ENCODE measurements at places on chromosomes 4 and X.

DNA sequence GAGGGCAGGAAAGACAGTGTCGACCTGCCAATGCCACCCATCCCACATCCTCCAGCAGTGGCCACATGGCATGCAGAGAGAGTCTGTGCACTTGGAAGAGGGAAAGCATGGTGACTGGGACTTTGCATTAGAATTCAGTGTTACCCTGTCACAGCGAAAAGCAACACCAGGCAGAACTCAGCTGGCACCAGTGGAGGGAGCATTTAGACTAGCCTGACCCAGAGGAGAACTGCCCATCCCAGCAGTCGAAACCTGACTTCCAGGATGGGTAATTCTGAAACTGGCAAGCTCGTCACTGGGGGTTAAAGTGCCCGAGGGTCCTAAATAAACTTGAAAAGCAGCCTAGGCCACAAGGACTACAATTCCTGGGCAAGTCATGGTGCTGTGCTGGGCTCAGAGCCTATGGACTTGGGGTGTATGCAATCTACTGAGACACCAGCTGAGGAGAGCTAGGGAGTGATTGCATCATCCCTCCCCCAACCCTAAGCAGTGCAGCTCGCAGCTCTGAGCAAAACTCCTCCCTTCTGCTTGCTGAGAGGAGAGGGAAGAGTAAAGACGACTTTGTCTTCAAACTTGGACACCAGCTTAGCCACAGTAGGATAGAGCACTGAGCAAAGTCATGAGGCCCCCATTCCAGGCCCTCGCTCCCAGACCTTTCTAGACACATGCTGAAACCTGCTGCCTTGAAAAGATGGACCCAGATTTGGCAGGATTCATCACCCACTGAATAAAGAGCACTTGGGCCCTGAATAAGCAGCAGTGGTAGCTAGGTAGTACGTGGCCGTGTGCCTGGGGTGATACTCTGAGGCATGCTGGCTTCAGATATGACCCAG is 68.8 kb downstream of the DDX60L start:
- no peak for DNase-seq

GRCh38 chr4:67615119-67615518 is 56.6 kb downstream of the STAP1 start:
- DNase-seq, result no peak

GRCh38 chrX:103197721-103198306 is 17.1 kb upstream of the BEX4 start:
- no peak for DNase-seq

- no peak for DNase-seq
Observed at GRCh38 chr4:32196950-32197688, 1477.0 kb downstream of the PCDH7 start.

GRCh38 chr4:74944354-74944793 is 11.5 kb downstream of the PARM1 start:
- DNase-seq, result no peak

DNA sequence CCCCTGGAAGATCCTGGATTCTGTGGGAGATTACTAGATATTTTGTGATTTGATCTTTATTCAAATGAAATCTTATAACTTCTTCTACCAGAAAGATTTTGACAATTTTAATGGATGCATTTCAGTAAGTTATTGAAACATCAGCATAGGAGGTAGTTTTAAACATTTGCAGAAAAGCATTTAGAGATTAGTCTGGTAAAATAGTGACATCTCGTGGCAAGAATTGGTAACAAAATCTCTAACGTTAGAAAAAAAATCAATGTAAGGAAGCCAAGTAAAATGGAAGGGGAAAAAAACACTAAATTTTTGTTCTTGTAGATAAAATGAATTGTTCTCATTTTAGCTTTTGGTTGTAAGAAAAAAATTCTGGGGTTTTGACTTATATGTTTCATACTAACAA is 73.3 kb downstream of the TASL start:
- DNase-seq, result no peak

DNA sequence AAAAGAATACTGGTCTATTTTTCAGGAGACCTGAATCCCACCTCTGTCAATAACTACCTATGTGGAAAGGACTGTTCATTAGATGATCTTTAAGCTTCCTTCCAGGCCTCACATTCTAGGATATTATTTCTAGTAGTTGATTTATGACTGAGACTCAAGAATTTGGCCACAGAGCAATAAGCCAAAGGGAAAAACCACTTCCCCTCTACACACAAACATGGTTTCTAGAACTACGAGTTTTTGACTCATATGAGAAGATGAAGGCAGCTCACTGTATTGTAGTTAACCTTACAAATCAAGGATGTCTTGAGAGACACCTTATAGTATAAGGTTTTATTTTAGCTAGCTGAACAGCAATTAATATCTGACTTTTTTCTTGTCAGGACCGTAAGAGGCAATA is 36.9 kb upstream of the GDPD2 start:
- DNase-seq, result no peak
